ACHN (cell line): ENCODE measurements at places on chromosomes 12 and 14.
A peak's percentile ranks its signal among the peaks of the same experiment; 100 is the strongest.

DNA sequence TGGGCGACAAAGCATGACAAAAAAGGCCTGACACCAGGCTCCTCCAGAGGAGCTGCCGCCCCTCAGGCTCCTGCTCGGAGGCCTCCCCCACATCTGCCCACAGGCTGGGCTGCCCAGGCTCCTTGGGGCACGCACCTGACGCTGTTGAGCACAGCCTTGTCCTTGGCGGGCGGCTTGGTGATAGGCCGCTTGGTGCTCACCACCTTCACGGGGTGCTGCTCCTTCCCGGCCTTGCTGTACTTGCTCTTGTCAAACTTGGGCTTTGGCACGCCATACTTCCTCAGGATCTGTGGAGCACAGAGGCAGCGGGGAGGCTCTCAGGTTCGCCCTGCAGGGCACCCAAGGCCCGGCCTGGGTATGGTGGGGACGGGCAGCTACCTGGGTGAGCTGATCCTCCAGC lies 53.4 kb downstream of the TRAFD1 start:
- no peak for DNase-seq

DNA sequence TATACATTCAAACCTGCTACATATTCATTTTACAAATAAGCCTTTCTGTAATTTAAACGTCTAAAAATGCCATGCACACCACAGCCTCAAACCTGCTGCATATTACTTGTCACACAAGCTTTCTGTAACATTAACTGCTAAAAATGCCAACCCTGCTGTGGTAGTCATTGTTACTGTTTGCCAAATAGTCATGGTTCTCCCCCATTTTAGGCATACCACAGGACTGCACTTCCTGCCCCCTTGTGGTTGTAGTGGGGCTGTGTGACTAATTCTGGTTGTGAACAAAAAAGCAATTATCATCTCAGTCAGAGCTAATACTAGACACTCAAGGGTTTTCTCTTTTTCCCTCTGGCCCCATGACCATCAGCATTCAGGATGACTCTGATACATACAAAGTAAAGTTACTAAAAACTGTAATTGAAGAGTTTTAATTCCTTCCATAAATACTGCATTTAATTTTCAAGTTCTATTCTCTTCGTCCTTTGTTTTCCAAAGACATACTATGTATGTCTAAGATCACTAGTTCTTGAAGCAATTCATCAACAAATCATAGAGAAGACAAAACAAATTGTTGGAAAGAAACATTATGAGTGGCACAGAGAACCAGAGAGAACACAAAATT lies 5.7 kb upstream of the SLC35F4 start:
- peak; percentile 72 for DNase-seq

GRCh38 chr14:93716002-93716745 lies 72.1 kb downstream of the PRIMA1 start:
- DNase-seq = no peak

DNA sequence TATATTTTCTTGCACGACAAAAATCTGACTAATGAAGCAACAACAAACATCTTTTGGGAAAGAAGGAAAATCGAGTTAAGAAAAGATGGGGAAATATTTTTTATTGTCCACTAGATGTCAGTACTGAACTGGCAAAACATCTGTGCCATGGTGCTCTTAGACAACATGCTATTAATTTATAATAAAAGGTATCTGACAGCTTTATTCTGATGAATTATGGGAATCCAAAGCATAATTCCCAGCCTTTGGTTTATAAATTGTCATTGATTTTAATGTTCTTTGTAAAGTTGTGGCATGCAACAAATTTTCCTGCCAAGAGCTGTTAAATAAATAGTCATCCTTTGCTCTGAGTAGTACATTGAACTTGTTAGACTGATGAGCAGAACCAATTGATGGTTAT lies 231.2 kb downstream of the ETNK1 start:
- DNase-seq = peak; percentile 61

DNA sequence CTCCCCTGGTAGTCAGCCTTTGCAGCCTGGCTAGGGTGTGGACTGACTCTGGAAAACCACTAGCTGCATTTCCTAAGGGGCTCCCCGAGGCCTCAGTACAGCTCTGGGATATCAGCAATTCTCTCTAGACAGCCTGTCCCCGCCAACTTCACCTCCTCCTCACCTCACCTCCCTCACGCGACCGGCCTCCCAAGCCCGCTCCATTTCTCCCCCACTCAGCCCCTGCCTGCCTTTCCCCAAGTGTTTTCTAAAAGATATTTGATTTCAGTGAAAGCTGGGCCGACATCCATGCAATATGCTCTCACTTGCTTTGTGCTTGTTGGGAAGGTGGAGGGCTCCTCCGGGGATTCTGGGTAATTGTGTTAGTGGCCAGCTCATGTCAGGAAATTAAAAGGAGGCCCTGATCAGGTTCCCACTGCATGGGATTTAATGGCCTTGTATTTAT lies 91.8 kb downstream of the ESRRB start:
- DNase-seq = no peak

GRCh38 chr12:13114251-13115052 lies 11.0 kb upstream of the GSG1 start:
- DNase-seq = no peak

DNA sequence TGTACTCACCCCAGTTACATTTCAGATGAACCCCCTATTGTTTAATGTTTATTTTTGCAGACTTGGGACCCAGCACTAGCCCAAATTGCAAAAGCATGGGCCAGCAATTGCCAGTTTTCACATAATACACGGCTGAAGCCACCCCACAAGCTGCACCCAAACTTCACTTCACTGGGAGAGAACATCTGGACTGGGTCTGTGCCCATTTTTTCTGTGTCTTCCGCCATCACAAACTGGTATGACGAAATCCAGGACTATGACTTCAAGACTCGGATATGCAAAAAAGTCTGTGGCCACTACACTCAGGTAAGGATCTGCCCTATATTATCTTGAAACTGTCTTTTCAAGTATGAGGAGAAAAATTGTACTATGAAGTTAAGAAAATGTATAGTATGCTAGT lies 1.2 kb downstream of the GLIPR1 start:
- peak; percentile 33 for DNase-seq

DNA sequence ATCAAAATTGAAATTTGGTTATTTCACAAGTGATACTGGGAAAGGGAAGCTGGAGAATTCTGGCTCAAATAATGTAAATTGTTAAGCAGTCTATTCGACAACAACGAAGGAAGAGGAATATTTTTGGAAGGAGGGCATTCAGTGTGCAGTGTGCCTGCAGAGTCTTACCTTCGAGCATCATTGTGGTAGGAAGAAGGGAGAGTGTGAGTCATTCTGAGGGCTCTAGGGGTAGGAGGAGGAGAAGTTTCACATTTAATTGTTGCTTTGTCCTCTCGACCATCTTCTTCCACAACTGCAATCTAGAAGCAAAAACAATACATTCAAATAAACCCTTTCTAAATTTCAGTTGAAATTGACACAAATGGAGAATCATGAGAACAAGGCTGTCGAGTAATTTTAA lies 263.0 kb downstream of the ACSS3 start:
- no peak for DNase-seq

DNA sequence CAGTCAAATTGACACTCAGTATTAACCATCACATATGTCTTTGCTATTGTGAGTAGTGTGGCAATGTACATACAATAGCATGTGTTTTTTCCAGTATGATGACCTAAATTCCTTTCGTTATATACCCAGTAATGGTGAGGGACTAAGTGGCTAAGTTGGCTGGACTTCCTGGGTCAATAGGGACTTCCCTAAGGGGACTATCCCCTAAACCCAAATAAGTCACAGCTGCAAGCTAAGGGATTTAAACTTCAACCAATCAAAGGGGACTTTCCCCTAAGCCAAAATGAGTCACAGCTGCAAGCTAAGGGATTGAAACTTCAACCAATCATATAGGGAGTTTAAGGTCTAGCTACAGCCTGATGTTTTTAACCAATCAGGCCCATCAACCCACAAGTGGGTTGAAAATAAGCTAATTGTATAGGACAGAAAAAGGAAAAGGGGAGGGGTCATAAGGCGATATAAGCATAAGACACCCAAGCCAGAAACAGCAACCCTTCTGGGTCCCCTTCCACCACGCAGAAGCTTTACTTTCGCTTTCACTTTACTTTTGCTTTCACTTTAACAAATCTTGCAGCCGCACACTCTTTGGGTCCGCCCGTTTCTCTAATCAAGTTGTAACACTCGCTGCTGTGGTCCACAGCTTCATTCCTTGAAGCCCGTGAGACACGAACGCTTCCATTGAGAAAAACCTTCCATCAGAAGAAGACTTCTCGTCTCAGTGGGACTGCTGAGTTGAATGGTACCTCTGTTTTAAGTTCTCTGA lies 404.4 kb downstream of the FLRT2 start:
- DNase-seq = peak; percentile 15

GRCh38 chr12:30754383-30754749 lies 385 bp downstream of the CAPRIN2 start:
- no peak for DNase-seq

GRCh38 chr14:93748208-93749075 lies 39.8 kb downstream of the PRIMA1 start:
- DNase-seq = no peak

GRCh38 chr12:61808856-61809255 lies 451.3 kb upstream of the USP15 start:
- no peak for DNase-seq

- DNase-seq = peak; percentile 66
These were observed 192.0 kb downstream of the TTC7B start for GRCh38 chr14:90624227-90624626.

- DNase-seq = no peak
These were observed 199.4 kb upstream of the NUDT4 start for GRCh38 chr12:93178154-93178878.

GRCh38 chr14:65791191-65791981 lies 378.9 kb downstream of the FUT8 start:
- peak; percentile 25 for DNase-seq

- no peak for DNase-seq
These were observed 223.3 kb downstream of the CCDC91 start for GRCh38 chr12:28413460-28414109.

GRCh38 chr14:86510491-86510890 lies 980.5 kb downstream of the FLRT2 start:
- DNase-seq = no peak

DNA sequence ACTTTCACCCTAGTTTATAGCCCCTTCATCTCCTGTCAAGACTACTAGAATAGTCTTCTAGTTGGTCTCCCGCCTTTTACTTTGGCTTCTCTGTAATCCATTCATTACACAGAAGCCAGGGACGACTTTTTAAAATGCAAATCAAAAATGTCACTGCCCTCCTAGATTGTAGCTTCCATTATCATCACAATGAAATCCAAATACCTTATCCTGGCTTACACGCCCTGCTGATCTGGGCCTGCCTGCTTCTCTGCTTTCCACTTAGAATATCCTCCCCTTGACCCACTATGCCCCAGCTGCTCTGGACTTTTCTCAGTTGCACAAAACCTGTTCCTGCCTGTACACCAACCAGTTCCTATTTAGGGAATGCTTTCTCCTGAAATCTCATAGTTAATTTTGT lies 4.5 kb upstream of the EEA1 start:
- DNase-seq = no peak

GRCh38 chr14:74514471-74514941 lies 20.9 kb downstream of the ISCA2 start:
- no peak for DNase-seq

GRCh38 chr12:71242511-71242910 lies 84.7 kb upstream of the TSPAN8 start:
- no peak for DNase-seq

DNA sequence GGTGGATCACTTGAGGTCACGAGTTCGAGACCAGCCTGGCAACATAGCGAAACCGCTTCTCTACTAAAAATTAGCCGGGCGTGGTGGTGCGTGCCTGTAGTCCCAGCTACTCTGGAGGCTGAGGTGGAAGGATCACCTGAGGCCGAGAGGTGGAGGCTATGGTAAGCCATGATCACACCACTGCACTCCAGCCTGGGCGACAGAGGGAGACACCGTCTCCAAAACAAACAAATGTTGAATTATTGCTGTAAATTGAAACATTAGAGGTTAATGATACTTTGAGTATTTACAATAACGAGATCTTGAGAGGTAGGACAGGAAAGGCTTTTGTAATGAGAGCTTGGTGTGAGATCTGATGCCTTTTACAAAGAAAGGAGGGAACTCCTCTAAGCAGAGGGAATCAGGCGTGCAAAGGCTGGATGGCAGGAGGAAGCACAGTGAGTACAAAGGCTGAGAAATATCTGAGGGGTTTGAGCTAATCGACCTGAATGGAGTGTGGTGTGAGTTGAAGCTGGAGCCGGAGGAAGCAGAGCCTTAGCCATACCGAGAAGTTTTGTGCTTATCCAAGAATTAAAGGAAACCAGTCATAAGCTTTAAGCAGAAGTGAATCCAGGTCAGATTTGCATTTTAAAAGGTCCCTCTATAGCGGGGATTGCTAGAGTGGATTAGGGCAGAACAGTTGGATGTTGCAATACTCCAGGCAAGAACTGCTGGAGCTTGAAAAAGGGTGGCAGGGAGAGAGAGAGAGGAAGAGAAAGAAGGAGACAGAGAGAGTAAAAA lies 1.1 kb downstream of the RHNO1 start:
- DNase-seq = peak; percentile 47

DNA sequence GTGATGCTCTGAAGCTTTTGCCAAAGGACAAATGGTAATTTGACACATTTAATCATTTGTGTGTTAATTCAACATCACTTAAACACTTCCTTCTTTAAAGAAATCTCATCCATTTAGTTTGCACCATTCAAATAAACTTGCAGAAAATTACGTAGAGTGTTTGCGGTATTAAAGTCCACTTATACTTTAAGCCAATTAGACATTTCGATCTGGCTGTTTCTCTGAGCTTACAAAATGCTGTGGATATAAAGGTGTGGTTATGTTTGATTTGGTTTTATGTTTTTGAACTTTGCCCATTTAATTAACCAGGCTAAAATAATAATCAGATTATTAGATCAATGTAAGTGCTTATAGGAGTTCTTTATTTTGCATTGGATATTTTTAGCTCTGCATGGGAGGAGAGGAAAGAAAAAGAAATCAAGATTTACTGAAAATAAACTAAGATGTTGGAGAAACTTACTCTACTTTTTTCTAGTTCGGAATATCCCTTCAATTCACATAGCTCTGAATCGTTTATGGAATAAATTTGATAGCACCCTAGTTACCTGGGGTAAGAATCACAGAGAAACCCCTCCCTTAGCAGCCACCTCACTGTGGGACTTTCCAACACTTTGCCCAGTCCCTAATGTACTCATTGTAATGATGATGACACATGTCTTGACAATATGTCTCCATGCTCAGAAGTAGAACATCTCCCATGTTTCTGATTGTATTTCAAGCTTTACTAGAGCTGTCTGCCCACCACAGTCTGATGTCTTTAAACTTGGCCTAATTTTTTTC lies 268.0 kb downstream of the BTG1 start:
- no peak for DNase-seq

DNA sequence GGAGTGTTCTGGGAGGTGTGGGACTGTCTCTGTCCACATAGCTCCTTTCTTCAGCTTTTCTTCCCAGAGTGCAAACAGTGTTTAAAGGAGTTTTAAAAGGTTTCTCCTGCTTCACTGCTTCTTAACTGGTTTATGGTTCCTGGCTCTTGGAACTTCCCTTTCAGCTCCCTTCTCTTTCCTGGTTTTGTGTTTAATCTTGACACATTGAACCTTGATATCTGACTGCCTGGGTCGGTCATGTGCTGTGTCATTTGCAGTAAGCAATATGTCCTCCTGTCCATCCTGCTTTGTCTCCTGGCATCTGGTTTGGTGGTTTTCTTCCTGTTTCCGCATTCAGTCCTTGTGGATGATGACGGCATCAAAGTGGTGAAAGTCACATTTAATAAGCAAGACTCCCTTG lies 2.2 kb downstream of the TMEM106C start:
- DNase-seq = no peak
